ENCODE measurements at places on chromosomes 2 and 18.

DNA sequence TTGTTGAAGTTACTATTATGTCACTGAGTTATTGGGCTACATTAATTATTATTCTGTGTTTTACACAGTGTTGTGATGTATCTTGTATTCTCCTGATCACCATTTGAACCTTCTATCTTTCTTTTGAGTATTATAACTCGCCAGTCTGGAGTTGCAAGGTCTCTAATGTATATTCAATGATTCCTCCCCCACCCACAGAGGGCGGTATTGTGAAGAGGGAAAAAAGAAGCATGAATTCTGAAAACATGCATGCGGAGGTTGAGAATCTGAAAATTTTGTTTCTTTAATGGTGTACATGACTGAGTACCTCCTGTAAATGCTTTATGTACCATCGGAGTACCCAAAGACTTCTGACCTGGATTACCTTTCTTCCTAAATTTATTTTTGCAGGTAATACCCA is 266.6 kb downstream of the NR4A2 start:
- DNase-seq, result no peak

DNA sequence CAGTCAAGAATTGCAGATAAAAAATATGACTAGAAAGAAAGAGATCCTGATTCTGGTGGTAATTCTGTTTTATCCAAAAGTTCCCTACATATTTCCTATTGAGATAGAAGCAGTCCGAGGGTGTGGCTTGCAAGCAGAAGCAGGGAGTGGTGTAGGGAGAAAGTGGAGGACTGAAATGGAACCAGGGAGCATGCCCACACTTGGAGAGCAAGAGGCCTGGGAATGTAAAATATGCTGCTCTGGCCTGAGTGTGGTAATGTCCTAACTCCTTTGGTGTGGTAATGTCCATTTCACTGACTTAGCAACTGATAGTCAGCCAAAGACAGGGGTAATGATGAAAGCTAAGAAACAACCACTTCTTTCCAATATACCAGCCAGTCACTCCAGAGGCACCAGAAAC is 30.1 kb upstream of the FMNL2 start:
- no peak for DNase-seq

DNA sequence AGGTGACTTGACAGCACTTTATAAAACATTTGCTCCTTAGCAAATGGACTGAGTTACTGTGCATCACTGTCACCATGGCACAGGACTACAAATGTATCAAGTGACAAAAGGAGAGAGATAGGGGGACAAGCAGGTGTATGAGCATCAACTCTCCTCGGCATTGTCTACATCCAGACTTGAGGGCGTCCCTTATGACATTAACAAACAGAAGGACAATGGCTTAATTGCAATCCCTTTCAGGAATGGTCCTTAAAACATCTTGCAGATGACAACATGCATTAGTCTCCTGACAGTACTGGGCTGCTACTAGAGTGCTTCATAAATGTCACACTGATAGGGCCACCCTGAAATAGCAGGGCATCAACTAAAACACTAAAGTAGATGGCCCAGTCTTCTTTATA is 198.8 kb downstream of the PDE1A start:
- DNase-seq, result no peak

- DNase-seq, result no peak
These were observed 14.1 kb downstream of the PER2 start for GRCh38 chr2:238274152-238274865.

DNA sequence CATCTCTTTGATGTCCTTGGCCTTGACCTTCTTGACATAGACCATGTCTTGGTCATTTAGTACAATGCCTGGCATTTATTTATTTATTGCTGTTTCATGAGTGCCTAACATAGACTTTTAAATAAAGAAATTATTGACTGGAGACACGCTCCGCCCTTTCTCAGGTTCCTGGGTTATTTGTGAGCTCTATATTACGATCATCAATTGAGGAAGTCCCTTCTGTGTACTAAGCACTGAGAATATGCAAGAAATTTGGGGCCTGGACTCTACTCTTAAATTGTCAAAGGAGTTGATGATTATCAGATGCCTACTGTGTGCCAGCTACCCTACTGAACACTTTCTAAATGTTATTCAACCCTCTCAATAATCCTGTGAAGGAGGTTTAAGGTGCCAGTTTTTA is 19.7 kb upstream of the TET3 start:
- no peak for DNase-seq

- no peak for DNase-seq
These were observed 8.3 kb downstream of the SATB2 start for GRCh38 chr2:199449455-199449854.

DNA sequence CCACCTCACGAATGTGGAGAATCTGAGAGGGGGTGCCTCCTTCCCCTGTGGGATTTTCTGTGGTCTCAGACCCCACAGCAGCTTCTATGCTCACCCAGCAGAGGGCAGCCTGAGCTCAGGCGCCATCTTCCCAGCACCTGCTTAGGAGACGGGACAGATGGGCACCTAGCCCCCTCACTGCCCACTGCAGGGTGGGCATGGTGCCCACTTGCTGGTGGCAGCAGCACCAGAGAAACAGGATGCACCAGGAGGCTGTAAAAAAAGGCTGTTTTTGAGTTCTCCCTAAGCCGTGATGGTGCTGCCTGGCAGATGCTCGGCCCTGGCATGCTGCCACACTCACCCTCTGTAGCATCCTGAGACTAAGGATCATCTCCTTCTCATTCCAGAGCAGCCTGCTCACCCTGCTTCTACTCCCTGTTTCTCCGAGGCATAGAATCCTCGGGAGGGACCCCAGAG is 19.1 kb upstream of the SLC20A1 start:
- DNase-seq, result peak; percentile 74

- DNase-seq, result no peak
These were observed 49.3 kb downstream of the ACAA2 start for GRCh38 chr18:49764032-49764431.

DNA sequence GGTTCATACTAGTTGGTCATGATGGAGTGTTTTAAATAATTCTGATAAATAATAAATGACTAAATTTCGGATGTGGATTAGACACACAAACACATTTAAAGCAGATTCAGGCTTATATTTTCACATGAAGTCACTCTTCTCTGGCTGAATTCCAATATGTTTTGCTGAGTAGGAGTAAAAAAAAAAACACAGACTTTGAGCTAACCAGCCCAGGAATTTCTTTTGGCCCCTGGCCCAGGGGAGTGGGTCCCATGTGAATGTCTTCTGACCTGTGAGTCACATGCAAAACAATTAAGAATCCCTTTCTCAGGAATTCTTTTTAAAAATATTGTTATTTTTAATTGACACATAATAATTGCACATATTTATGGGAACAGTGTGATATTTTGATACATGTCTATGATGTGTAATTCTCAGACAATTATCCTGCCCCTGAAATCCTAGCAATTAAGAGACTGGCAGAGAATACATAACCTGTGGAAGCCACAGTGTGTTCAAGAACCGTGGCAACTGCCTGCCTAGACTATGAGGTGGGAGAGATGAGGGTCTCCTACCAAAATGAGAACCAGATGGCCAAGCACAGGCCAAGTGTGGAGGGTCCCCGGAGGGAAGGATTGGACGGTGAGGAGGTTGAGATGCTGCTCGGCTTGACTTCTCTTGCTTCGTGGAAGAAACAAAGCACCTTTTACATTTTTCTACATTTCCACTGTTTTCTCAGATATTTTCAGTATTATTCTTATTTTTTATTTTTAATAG is 236.4 kb downstream of the PIEZO2 start:
- DNase-seq, result no peak

DNA sequence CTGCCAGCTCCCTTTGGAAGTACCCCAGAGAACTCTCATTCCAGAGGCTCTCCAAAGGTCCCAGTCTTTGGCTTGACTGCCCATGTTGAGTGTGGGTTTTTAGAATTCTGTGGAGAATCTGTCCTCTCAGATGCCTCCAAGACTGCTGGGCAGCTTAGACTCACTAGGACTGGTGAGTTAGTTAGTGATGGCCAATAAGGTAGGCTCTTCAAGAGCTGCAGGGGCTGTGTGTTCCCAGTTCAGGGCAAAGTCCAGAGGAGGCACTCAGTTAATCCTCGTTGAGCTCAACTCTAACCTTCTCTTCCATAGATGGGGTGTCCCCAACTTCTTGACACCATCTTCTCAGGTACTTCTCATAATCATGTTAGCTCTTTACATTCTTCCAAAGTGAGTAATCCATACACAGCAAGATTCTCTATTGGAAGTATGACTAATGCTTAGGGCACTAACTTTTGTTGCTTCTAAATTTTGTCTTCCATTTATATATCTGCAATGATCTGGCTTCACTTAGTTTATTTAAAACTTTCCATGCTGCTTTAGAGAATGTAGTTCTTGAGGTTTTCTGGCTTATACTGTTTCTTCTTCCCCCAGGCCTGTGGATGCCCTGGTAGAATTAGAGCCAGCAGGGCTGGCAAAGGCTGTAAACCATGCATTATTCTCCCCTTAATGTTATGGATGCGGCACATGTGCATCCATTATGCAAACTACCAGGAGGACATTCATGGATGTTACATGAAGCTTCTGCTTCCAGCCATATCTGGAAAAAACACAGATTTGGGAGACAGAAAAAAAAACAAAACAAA is 88.9 kb downstream of the POLE4 start:
- DNase-seq, result no peak

DNA sequence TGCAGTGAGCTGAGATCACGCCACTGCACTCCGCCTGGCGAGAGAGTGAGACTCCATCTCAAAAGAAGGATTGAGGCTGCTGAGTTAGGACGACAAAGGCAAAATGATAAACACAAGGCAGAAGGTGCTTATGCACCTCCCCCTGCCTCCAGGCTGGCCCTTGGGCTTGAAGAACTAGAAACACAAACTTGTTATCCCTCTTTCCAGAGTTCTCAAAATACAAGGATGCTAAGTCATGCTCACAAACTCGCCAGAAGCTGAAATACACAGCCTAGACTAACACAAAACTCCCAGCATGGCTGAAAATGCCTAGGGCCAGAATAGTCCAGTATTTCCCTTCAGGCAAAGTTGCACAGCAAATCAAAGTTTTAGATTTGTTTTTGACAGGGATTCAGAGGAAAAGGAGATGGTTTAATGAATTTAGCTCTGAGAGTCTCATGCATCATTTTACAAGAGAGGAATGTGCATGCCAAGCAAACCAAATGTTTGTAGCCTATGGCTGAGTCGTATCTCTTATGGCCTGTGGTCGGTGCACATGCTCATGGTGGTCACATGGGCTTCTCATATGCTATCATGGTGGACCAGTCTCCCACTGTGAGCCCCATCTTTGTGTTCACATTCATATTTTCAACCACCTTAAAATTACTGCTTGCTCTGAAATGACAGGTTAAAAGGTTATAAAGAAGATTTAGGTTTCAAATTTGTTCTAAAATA is 16.2 kb upstream of the MREG start:
- DNase-seq, result no peak

- DNase-seq, result no peak
These were observed 157.7 kb upstream of the SERPINE2 start for GRCh38 chr2:224196810-224197209.

DNA sequence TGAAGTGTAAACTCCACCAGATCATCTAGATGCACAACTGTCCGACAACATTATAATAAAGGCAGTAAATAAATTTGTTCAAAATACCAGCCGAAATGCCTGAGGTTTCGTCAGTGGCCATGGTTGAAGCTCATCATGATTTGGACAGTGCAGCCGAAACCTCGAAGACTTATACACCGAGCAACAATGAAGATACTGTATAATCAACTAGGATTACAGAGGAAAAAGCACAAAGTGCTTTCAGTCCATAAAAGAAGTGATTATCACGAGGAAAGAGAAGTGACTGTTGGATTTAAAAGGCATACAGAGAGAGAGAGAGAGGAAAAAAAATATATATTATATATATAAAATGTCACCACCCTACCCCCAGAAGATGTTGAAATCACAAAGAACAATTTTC is 52.0 kb upstream of the GALNT3 start:
- no peak for DNase-seq

- DNase-seq, result no peak
These were observed 13.7 kb upstream of the MMADHC start for GRCh38 chr2:149601141-149601796.

GRCh38 chr2:43218702-43219382 is 7.6 kb downstream of the ZFP36L2 start:
- peak; percentile 70 for DNase-seq

GRCh38 chr2:213959589-213959988 is 451.3 kb upstream of the VWC2L start:
- no peak for DNase-seq

- no peak for DNase-seq
These were observed 21.5 kb downstream of the GPR155 start for GRCh38 chr2:174465327-174465726.

- DNase-seq, result no peak
These were observed 42.3 kb downstream of the B3GNT2 start for GRCh38 chr2:62238236-62238635.

DNA sequence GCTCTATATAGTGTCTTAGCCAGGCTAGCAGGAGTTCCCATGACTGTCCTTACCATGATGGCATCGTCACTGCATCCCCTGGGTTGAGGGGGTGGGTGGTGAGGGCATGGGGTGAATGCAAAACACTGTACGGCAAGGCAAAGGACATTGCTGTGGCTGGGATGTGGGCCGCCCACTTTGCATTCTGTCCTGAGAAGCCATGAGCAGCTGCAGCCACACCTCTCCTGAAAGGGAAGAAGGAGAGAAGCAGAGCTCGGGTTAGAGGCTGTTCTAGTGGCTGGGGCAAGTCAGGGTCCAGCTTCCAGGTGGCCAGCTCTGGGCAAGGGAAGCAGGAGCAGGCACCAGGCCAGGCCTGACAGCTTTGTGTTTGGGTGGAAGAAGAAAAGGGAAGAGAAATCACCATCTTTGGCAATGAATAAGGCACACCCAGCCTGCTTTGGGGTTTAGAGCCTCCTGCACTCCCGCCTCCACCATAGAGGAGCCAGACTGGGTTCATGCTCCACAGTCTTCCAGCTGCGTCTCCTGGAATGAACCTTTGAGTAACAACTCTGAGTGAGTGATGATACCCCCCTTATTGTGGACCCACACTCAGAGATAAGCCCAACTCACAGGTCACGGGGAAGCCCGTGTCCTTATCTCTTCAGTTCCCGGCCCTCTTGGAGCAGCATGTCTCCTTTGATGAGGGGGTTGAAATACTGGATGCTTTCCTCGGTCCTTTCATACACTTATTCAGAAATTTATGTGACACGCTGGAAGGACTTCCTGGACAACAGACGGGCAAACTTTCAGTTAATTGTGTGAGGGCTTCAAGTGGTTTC is 63.4 kb downstream of the INPP4A start:
- peak; percentile 33 for DNase-seq

Measured in hematopoietic multipotent progenitor cell treated with erythropoietin and hydrocortisone succinate and interleukin-3 and kit ligand, for 17 days (in vitro differentiated cells).